ENCODE measurements at places on chromosomes 11 and 22. TPM values are rescaled to one million over a fixed set of nuclear protein-coding genes. Genes with fewer than 3 reads are reported as not detected.
A peak's percentile ranks its signal among the peaks of the same experiment; 100 is the strongest.

DNA sequence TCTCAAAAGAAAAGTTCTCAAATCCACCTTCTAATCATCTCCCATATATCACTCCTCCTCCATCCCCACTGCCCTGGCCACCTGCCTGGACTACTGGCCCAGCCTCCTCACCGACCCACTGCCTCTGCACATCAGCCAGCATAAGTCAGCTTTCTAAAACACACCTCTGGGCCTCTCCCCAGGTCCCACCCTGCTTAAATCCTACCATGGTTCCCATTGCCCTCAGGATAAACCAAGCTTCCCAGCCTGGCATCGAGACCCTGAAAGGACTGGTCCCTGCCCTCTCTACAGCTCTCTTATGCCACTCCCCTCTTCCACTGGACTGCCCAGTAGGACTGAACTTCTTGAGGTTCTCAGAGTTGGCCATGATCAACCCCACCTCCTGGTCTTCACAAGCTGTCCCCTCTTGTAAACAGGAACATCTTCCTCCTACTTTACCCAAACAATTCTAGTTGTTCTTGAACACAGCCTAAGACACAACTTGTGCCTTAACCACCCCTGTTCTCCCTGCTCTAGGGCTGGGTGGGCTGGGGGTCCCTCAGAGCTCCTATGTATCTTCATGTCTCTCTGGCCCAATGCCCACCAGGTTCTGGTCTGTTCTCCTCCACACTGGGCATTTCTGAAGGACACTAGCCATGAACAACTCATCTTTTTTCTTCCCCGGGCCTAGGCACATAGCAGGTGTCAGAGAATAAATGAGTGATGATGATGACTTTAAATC lies 12.6 kb upstream of the P2RY6 start:
- DNase-seq = no peak

MN1 gene
- total RNA-seq = 17.4 TPM

KRTAP5-2 gene
- not detected for total RNA-seq

- no peak for DNase-seq
These were observed 27.0 kb upstream of the LRRC55 start for GRCh38 chr11:57154739-57155138.

DNA sequence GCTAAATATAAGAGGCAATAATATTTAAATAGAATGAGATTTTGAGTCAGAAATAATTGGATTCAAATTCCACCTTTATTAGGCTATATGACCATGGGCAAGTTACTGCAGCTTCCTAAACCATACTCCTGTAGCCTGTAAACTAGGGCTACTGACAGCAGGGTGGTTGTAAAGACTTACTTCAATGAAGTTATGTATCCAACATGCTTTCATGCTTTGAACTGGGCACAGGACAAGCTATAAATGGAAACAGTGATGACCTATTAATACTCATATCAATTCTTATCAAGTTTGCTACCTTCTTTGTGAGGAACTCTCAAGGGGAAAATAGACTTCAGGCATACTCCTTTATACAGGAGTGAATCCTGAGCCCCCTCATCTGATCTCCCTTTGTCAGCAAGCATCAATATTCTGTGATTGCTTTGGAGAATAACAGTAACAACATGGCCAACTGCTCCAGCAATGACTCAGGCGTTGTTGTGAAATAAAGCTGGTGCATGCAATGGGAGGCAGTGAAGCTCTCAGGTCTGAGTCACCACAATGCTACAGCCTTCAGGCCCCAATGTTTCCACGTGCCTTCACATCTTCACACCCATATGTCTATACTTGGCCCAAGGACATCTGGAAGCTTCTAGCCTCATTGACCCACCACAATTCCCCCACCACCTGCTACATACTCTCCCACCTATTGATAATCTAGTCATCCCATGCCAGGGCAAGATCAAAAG lies 102.5 kb downstream of the KCNA4 start:
- DNase-seq = no peak

DNA sequence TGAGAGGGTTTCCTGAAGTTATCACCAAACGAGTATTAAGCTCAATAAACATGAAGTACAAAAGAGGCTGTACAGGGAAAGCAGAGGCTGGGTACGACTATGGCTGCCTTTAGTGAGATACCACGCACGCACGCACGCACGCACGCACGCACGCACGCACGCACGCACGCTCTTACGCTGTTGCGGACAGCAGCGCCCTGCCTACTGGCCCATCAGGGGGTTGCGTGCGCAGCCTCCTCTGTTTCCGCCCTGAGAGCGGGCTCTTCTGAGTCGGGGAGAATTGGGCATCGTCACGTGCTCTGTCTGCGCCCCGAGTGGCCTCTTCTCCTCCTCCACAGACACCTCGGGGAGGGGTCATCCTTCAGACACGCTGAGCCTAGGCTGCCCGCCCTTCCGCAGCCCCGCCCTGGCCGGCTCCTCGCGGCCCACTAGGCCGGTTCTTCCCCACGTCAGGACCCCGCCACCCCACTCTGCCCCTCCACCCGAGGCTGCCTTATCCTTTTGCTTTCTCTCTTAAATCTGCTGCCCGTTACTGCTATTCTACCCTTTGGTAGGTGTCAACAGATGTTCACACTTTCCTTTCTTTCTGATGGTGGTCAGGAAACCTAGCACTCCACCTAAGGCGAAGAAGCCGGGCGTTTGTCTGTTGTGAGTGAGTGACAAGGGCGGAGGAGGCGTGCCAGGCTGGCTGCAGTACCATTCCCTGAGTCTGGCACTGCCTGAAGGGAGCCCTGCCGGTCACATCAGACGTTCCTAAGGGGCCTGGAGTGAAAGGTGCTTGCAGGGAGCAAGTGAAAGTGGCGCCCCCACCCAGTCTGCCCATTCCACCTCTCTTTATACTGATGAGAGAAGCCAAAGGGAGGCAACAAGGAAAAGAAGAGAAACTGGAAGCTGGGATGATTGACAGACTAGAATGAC lies 300.4 kb upstream of the B3GAT1 start:
- DNase-seq = no peak

DNA sequence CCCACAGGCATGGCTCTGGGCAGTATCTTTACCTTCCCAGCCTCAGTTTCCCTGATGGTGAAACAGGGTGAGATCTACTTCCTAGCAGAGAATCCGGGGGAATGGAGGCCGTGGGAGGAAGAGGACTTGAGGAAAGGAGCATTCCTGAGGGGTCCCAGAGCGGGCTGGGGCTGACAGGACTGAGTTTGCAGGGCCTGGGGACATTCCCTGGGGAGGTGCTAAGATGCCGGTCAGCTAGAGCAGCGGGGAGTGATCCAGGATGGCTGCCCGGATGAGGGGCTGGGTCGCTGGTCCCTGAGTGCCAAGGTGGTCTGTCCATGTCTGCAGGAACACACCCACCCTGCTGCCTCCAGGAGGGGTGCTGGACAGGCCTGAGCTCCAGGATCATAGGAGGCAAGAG lies 8.3 kb upstream of the RTN4R start:
- DNase-seq = no peak

DNA sequence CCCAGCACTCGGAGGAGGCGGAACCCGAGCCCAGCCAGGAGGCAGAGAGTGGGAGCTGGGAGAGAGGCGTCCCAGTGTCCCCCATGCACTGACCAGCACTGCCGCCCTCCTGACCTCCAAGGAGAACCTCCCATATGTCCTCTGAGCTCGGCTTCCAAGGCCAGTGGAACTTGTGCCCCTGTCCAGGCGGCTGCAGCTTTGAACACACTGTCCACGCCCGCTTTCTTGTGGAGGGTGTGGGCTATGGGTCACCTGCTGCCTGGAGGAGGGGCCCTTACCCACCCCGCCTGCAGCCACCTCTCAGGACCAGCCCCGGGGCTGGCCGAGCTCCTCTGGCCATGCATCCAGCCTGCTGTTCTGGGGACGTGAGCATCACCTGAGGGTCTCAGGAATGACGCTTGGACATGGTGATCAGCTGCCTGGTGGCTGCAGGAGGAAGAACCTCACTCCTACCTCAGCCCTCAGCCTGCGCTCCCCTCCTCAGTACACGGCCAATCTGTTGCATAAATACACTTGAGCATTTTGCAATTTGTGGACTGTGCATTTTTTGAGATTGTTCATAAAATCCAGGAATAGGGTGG lies 22.2 kb upstream of the MUC5B start:
- no peak for DNase-seq

BTG4 gene
- total RNA-seq = not detected

- peak; percentile 86 for DNase-seq
These were observed 10.7 kb downstream of the LSP1 start for GRCh38 chr11:1863352-1864216.

GRCh38 chr11:100297516-100297915 lies 389.6 kb upstream of the ARHGAP42 start:
- DNase-seq = no peak

CHRM1 gene
- total RNA-seq = not detected

Data from ovary (tissue), 10 donors.